ENCODE measurements at places on chromosomes 6 and 20.

GRCh38 chr20:63648895-63649589, 4.2 kb downstream of the STMN3 start:
- DNase-seq: no peak

DNA sequence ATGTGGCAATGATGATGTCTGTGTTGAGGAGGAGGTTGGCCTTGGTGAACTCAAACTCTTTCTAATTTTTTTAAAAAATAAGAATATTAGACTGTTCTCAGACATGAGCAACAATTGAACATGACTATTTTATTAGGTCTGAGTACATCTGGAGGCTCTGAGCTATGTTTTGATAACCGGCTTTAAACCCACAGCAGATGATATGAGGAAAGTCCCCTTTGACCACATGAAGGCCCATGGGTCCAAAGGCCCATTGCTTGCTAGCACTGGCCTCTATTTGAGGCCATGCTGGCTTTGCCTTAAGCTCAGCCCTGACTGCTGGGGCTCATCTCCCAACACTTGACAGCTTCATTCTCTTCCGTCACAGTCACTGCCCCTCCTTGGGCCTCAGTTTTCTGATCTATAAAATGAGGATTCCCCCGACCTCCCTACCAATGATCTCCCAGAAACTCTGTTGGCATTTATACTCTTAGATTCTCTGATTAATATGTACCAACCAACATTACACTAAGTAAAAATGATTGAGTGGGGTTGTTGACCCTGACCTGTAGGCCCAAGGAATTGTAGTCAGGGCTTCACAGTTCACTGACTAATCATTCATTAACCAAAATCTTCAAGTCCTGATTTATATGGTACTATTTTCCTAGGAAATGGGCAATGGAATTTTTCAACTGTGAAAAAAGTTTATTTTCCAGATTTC, 23.9 kb upstream of the TINAG start:
- no peak for DNase-seq

DNA sequence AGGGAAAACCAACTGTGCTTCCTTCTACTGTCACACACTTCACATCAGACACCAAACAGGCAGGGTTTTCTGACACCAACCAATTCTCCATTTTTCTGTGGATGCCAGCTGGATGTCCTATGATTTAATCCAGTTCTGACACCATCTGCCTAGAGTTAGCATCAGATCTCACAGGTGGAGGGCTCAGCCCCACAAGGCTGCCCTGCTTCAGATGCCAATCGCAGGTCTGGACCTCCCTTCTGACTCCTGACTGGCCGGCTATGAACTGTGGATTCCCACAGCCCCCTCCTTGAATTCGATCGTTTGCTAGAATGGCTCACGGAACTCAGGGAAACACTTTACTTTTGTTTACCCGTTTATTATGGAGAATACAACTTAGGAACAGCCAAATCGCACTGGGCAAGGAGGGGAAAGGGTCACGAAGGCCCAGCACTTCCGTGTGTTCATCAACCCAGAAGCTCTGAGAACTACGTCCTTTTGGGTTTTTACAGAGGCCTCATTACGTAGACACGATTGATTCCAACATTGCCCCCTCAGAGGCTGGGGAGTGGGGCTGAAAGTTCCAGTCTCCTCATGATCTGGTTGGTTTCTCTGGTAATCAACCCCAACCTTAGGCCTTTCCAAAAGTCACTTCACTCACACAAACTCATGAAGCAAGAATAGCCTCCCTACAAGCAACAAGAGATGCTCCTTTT, 25.4 kb upstream of the MAS1 start:
- no peak for DNase-seq

GRCh38 chr6:127963495-127963894, 62.6 kb upstream of the THEMIS start:
- DNase-seq: no peak

- no peak for DNase-seq
Measured at GRCh38 chr20:20992686-20993360, 113.3 kb downstream of the LINC00237 start.

- DNase-seq: no peak
Measured at GRCh38 chr6:104574135-104574750, 285.5 kb downstream of the HACE1 start.

Measured in stimulated activated naive CD4-positive, alpha-beta T cell treated with Interleukin-2 at 50 U/mL for 16 hours (primary cell).